ENCODE measurements at places on chromosomes 5 and 9.

GRCh38 chr5:132228241-132229035 lies 785 bp upstream of the P4HA2 start:
- no peak for DNase-seq

- DNase-seq = no peak
Observed at GRCh38 chr5:78064941-78065472, 229.5 kb downstream of the AP3B1 start.

GRCh38 chr9:89533411-89534095 lies 35.6 kb upstream of the SEMA4D start:
- DNase-seq = no peak

GRCh38 chr5:79685627-79686026 lies 4.0 kb upstream of the CMYA5 start:
- no peak for DNase-seq

GRCh38 chr5:31954091-31954490 lies 220.0 kb downstream of the GOLPH3 start:
- DNase-seq = no peak

GRCh38 chr5:155508673-155509072 lies 495.1 kb downstream of the KIF4B start:
- no peak for DNase-seq

GRCh38 chr9:95870906-95871305 lies 4.6 kb upstream of the ERCC6L2 start:
- DNase-seq = no peak

GRCh38 chr9:942805-943580 lies 33.5 kb upstream of the DMRT3 start:
- no peak for DNase-seq

DNA sequence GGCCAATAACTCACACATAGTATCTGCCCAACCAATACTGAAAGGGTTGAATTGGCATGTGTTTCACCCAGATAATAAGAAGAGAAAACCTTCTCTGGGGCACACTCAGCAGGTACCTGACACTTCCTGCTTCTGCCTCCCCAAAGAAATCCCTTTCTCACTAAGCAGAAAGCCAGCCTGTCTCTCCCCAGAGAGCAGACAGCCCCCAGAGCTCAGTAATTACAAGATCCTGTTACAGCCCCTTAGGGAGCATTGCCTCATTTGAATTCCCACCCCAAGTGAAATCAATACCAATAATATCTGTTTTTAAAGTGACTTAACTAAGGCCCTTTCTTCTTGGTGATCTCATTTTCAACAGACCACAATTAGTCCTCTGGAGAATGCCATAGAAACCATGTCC lies 38.5 kb upstream of the FOXI1 start:
- DNase-seq = no peak

- DNase-seq = no peak
Observed at GRCh38 chr9:30172206-30172605, 2212.2 kb upstream of the ACO1 start.

GRCh38 chr5:18141222-18141621 lies 507.0 kb downstream of the TAF11L14 start:
- no peak for DNase-seq

DNA sequence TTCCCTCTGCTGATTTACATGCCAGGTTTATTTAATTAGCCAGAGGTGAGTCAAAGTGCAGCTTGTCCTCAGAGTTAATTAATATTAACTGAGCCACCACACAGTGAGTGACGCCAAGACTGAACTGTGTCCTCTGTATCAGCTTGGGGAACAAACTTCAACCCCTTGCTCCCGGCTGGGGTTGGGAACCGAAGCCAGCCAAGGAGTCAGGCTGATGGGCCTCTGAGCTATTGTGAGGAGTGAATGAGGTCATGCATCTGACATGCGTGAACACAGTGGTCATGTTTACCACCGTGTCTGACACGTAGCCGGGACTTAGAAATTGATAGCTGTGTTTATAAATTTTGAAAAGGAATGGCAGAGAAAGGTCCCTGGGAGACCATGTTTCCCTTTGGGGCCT lies 17.1 kb downstream of the IGIP start:
- no peak for DNase-seq

- no peak for DNase-seq
Observed at GRCh38 chr5:40507095-40507494, 172.6 kb upstream of the PTGER4 start.

- DNase-seq = no peak
Observed at GRCh38 chr9:122122468-122122867, 29.4 kb upstream of the TTLL11 start.

GRCh38 chr5:150618163-150618562 lies 22.3 kb upstream of the SYNPO start:
- DNase-seq = no peak

DNA sequence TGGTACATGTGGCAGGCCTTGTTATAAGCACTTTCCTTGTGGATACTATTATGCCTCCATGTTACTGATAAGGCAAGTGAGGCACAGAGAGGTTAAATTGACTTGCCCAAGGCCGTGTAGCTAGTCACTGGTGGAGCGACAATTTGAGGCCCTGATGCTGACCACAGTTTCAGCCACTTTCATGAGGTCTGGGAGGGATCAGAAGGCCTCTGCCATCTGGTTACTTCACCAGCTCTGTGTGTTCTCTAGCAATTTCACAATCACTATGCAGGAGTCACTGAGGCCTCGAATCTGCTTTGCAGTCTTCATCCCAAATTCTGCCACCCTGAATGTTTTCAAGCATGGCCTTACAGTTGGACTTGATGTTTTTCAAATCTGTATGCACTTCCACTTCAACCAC lies 9.1 kb downstream of the LRRC70 start:
- DNase-seq = no peak

DNA sequence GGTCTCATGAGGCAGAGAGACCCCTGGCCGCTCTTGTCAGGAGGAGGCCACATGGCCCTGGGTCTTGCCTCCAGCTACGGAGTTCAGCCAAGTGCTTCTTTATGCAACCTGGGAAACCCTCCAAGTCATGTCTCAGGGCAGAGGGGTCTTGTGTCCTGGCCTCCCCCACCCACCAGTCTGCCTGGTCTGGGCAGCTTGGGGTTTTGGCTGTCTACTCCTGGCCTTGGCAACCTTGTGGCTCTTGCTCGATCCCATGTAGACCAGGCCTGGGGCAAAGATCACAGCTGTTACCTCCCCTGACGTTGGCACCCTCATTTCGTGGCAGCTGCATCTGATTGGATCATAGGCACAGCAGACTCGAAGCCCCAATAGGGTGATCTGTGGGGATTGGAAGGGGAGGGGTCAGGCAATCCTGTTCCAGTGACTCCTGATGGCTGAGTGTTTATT lies 28.4 kb downstream of the JADE2 start:
- DNase-seq = no peak

GRCh38 chr5:149938791-149939358 lies 5.7 kb downstream of the PDE6A start:
- no peak for DNase-seq

GRCh38 chr9:33742519-33742918 lies 52.8 kb upstream of the PRSS3 start:
- DNase-seq = peak; percentile 2

GRCh38 chr9:96140296-96141127 lies 161.5 kb downstream of the HSD17B3 start:
- DNase-seq = no peak

GRCh38 chr9:29640507-29640906 lies 2067.2 kb upstream of the C9orf72 start:
- no peak for DNase-seq

DNA sequence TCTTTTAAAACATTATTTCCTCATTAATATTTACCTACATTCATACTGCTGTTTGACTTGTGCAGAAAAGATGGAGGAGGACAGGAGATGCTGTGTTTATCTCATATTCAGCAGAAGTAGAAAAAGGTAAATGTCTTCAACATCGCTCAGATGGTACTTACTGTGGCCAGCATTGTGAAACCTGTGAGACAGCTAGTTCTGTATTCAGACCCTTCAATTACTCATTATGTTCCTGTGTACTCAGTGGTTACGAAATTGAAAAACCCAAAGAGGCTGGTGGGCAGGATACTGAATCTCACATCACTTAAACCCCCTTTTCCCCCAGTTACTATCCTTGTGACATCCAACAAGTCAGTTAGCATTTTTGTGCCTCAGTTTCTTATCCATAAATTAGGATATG lies 216.0 kb downstream of the KDM4C start:
- no peak for DNase-seq

DNA sequence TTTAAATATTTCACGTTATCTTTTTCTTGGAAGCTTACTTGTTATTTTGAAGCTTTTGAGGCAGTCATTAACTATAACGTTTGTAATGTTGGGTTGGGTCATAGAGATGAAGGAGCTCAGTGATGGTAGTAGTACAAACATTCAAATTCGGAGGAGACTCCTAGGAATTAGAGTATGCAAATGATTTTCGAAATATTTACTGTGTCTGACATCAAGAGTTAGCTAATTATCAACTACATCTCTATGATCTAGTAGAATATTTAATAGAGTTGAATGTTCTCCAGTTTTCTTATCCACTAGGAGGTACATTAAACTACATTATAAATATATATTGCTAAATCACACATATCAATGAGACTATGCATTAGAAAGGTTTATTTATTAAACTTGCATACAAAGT lies 28.8 kb upstream of the C5orf24 start:
- no peak for DNase-seq

- DNase-seq = no peak
Observed at GRCh38 chr9:125446561-125447094, 185.0 kb downstream of the GAPVD1 start.

- no peak for DNase-seq
Observed at GRCh38 chr5:10724781-10725507, 36.1 kb downstream of the DAP start.

DNA sequence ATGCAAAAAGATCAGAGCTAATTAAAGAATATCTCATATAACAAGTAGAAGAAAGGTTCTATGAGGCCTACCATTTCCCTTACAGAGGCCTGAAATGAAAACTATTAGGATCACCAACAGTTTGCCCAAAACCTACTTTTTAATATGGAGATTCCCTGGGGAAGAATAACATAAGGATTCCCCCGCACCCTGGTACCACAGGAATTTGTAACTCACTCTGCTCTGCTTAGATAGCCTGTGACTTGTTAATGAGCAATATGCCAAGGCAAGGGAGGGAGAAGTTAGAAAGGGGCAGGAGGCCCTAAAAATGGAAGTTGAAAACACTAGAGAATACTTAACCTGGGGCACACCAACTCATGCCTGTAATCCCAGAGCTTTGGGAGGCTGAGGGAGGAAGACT lies 107.0 kb downstream of the CDH6 start:
- no peak for DNase-seq

DNA sequence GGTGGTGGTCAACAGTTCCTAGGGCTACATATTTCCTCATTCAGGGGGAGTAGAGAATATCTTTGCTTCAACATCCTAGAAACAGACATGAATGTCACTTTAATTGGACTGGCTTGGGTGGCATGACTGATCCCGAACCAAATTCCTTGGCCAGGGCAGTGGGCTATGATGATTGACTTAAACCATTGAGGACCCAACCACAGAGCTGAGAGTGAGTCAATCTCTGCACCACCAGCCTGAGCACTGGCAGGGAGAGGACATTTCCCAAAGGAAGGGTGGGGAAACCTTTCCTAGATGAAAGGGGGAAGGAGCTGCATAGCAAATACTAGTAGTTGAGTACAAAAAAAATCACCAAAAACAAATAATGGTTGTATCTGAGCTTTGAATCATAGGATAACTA lies 52.8 kb upstream of the ENTREP1 start:
- no peak for DNase-seq

DNA sequence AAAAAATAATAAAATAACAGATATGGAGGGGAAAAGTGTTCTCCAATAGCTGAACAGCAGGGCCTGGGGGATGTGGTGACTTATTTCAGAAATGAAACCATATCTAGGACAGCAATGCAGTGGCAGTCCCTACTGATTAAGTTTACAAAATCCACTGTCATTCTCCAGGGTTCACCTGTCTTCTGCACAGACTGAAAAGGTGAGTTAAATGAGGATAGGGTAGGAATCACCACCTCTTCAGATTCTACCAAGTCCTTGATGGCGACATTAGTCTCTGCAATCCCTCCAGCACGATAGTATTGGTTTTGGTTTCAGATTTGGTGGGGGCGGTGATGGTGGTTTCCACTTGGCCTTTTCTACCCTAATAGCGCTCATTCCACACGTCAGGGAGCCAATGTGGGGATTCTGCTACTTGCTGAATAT lies 32.3 kb upstream of the NPM1 start:
- no peak for DNase-seq

GRCh38 chr5:171102877-171103610 lies 206.0 kb upstream of the TLX3 start:
- no peak for DNase-seq

GRCh38 chr5:136205061-136205702 lies 12.2 kb upstream of the SMIM32 start:
- no peak for DNase-seq

DNA sequence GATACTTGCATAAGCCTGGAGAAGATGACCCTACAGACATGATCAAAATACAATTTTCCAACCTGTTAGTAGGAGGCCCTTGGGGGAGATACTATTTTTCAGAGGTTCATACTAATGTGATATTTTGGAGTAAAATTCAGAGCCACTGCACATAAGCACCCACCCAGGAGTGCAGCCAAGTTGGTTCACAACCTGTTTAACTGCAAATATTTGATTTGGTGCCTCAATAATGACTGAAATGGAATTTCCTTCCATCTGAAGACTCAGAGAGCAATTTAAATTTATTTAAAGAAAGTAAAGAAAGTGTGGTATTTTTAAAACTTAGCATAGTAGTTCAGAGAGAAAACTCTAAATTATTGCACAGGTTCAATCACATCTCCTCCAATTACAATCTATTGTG lies 77.5 kb upstream of the FBN2 start:
- no peak for DNase-seq

DNA sequence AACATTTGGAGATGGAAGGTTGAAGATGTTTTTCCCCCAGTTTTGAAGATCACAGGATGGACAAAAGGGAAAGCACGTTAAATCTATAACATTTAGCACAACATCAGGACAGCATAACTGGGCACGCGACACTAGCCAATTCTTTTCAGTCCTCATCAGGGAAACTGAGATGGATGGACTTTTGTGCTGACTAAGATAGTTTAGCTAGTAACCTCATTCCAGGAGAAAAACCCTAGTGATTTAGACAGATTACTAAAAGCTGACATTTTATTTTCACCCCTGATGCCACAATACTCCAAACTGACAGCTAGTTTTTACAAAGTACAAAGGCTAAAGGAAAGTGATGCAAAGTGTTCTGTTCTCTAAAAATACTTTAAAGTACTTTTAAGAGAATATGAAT lies 53.3 kb downstream of the EPB41L4B start:
- no peak for DNase-seq

GRCh38 chr9:3330792-3331420 lies 194.9 kb downstream of the RFX3 start:
- no peak for DNase-seq
